Cortex of kidney (tissue), 1 donor: ENCODE measurements at places on chromosomes 5 and 9.

GRCh38 chr5:144142139-144142823 lies 28.2 kb downstream of the YIPF5 start:
- DNase-seq, result no peak

- DNase-seq, result no peak
Measured at GRCh38 chr9:128152133-128153059, 3.1 kb downstream of the LCN2 start.

DNA sequence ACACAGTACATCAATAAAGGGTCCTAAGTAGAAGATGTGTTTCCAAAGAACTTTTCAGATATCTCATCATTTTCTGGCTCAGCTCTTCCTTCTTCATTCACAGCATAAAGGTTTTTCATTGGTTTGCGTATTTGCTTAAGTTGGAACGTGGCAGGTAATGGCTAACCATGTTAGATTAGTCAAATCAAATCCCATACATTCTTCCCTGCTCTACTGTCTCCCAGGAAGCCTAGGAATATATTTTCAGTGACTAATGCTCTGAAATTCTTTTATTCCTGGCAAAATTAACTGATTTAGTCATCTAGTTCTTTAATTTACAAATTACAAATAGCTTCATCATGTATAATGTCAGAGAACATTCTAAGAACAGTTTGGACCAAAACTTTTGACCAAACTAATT lies 99.6 kb upstream of the TMEM161B start:
- DNase-seq, result no peak

DNA sequence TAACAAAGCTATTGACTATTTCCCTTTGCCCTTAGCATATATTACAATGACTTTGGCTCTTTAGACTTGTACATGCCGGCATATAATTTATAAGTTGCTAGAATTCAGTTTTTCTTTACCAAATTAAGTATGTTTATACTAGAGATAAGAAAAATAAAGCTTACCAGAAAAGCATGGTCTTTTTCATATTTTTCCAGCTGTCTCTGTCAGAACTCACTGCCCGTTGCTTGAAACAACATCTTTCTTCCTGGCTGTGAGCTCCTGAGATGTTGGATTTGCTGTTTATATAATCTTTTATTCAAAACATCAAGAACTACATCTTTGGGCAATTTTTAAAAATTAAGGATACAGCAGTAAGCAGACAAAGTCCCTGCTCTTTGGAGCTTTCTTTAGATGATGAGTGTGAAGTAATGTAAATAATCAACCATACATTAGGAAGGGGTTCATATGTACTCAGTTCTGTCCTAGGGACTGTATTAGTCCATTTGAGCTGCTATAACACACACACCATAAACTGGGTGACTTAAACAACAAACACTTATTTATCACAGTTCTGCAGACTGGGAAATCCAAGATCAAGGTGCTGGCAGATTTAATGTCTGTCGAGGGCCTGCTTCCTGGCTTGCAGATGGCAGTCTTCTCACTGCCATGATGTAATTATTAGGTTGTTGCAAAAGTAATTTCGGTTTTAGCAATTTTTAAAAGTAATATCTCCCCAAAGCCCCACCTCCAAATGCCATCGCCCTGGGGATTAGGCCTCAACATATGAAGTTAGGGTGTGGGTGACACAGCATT lies 45.4 kb upstream of the RANBP3L start:
- DNase-seq, result no peak
